Stimulated activated CD4-positive, alpha-beta T cell treated with anti-CD3 and anti-CD28 coated beads, Interleukin-1b, Interleukin-23, amount 100 ng/mL, for 1 hour (primary cell): ENCODE measurements at places on chromosomes 6 and 20.

- DNase-seq = no peak
Observed at GRCh38 chr6:102197211-102197610, 803.7 kb downstream of the GRIK2 start.

DNA sequence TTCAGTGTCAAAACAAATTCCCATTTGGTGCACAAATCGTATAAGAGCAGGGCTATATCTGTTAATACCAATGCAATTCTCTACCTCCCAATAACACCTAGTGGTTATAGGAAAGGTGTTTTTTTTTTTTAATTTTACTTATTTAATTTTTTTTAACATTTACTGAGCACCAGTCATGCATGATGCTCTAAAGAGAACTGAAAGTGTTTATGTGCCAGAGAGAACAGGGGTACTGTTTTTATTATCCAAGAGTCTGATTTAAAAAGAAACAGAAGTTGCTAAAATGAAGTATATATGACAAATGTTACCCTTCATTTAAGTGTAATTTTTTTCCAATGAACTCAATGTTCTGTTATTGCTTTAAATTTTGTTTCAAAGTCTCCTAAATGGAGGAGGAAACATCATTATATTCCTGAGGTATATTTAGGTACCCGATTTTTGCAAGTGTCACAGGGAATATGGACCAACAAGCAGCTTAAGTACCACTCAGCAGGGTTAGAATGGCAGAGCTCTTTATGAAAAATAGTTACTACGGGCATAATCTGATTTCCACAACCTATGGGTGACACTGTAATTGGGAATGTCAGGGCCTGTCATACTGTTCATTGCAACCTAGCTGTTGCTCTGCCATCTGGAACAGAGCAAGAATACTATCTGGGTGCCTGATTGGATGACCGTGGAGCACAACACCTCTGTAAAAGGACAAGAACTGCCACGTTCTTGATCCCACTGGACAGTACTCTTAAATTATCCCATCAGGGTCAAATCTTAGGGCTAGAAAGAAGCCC, 195.4 kb downstream of the KHDRBS2 start:
- DNase-seq = no peak

- DNase-seq = no peak
Observed at GRCh38 chr6:167907837-167908681, 81.3 kb downstream of the AFDN start.

DNA sequence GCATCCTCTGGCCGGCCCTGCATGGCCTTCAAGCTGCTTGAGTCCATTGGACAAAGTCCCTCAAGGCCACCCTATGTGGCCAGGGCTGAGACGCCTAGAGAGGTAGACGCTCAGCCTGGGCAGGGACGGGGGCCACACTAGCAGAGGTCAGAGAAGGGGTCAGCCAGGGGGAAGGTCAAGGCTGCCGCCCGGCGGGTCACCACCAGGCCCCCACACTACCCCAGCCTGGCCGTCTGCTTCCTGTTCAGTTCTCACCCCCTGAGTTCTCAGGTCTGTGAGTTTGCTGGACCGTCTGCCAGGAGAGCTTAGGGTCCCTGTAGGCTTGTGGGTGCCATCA, 37.3 kb downstream of the NTSR1 start:
- DNase-seq = no peak

DNA sequence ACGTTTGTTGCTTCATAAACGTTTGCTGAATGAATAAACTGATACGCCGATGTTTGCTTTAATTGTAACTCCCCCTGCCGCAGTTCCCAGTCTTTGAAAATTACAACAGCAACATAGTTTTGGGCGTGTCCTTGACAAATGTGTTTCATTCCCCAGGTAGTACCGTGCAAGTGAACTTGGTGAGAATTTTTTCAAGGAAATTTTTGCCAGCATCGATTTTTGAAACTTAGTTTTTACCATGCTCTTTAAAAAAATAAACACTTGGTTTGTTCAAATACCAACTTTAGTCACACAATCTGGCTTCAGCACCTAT, 60.1 kb downstream of the FAM217A start:
- no peak for DNase-seq
